Fibroblast of skin of right biceps (primary cell): ENCODE measurements at places on chromosomes 3 and 15.
A peak's percentile ranks its signal among the peaks of the same experiment; 100 is the strongest.

DNA sequence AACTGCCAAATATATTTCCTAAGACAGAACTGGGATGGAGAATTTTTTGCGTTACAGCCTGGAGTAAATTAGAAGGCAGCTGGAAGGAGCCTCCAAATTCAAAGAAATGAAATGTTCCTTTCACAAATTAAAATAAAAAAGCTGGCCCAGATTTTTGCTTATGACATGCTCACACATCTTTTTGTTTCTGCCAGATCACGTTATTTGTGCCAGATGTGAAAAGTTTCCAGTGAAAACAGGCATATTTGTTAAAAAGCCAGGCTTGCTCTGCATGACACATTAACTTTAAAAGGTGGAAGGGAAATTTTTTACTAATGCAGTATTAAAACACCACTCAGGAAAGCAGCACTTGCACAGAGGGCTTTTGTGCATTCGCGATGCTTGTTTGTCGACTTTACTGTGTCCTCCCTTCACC, 23.3 kb upstream of the ACKR4 start:
- DNase-seq = peak; percentile 28

- peak; percentile 63 for DNase-seq
These were observed 35.8 kb downstream of the ABI3BP start for GRCh38 chr3:100957261-100957986.

DNA sequence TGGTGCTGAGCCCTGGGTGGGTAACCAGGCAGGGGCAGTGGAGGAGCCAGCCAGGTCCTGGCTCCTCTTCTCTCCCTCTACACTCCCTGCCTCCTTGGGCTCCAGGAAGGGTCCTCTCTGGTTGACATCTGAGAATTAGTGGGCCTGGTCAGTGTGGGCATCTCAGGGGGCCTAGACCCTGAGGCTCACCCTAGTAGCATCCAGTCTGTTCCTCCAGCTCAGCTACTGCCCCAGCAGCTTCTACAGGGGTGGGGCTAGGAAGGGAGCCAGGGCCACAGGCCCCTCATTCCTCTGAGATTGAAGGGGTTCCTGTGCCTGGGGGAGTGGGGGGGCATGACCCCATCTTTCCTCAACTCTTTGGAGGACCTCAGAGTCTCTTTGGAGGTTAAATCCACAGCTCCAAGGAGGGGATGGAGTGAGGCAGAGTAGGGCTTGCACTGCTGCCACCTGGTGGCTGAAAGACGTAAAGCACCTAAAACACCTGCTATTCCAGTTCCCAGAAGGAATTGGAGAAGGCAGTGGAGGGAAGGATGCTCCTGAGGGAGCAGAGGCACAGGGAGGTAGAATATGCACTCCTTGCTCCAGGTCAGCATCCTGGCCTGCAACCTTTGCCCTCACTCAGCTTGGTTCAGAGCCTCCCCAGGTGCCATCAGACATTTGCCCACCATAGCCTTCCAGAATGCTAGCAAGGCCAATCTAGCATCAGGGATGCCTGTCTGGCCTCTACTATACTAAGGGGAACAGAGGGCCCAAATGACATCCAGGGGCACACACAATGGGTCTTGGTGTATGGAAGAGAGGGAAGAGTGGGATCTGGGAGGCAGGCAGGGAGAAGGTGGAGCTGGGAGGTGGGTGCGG, 25.1 kb downstream of the C3orf18 start:
- DNase-seq = peak; percentile 46

DNA sequence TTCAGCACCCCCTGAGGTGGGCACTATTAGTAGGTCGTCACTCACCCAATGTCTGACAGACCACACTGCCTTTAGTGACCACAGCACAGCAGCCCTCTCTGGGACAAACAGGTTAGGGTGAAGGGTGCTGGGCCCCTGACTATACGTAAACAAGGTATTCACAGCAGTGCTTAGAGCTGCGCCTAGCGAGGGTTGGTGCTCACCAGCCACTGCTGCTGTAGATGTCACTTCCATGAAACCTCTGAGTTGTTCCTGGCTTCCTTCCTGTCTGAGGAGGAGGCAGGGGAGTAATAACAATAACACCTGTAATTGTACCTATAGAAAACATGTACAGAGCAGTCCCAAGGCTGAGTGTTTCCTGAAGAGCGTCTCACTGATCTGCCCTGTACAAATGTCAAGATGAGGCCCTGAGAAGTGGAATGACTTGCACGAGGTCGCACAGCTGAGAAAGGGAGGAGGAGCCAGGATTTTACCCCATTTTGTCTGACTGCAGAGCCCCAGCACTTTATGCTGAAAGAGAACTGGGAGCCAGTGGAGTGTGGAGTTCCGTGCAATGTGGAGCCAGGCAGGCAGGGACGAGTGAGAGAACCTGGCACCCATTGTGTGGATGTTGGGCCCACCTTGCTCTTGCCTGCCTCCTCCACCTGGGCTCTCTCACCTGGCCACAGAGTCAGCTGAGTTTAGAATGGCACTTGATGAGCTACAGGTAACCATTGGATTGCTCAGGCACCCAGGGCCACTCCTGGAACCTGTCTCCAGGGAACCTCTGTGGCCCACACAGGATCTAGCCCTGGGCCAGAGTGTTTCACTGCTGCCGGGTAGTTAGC, 93.8 kb downstream of the DNAJB8 start:
- no peak for DNase-seq

GRCh38 chr15:77470235-77470634, 49.5 kb downstream of the HMG20A start:
- DNase-seq = peak; percentile 22

- no peak for DNase-seq
These were observed 54.5 kb upstream of the C3orf80 start for GRCh38 chr3:160170409-160171370.

DNA sequence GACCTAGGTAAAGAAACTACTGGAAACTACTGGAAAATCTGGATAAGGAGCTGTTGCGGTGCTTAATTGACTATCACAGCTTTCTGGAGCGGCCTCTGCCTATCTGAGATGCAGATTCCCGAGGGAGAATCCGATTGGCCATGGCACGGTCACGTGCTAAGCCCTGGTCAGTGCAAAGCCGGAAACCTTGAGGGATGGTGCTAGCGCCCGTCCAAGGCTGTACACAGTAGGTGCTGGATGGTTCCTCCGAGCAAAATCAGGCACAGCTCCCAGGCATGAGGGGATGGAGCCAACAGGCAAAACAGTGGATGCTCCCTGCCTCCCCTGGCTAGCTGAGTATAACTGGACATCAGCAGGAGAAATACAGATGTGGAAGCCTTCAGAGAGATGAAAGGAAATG, 238.7 kb upstream of the HES1 start:
- no peak for DNase-seq

DNA sequence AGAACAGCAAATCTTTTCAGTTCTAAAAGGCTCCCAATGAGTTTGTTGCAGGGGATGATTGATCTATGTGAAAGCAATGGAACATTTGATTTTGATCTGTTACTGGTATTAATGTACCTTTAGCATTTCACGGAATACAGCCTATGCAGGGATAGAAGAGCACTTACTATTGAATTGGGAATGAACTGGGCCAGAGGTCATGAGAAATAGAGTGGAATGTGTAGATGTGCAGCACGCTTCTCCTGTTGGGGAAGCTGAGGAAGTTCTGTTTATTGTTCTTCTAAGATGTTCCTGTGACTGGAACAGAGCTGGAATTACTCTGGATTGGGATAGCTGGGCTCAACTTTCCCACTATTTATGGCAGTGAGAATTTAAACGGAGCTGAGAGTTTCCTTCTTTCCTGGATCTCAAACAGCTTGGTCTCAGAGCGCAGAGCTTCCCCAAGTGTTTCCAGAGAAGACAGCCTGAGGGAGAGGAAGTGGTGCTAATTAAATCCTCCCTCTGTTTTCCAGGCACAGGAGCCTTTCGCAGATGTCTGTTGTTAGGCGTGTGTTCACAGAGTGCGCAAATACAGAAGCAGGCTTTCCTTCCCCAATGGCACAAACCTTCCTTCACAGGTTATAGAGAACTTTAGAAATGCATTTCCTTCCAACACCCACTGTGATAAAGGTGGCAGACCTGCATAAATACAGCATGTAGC, 32.5 kb downstream of the TPRG1 start:
- peak; percentile 24 for DNase-seq

GRCh38 chr3:106398891-106399600, 530.2 kb upstream of the CBLB start:
- DNase-seq = peak; percentile 61

- DNase-seq = peak; percentile 98
These were observed 40.8 kb downstream of the FOXP1 start for GRCh38 chr3:71542521-71543370.

DNA sequence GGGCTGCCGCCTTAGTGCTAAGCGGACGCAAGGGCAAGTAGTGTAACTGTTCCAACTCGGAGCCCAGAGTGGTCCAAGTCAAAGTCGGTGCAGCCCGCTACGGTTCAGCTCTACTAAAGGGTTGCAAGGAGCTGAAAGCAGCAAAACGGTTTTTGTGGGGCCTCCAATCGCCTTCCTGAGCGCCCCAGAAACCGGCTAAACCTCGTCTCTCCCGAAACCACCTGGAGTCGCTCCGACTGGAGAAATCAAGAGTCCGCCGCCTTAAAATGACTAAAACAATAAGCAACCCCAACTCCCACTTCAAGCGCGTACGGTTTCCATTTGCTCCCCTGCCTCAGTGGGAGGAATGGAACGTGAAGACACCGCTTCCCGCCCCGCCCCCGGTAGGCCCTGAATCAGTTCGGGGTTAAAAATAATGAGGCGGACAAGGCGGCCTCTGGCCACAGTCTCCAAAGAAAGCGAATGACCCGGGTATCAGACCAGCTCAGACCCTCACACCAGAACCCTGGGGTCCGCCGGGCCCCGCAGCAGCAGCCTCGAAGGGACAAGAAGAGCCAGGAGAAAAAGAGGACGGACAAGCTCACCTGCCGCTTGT, 401 bp downstream of the SEC11A start:
- peak; percentile 39 for DNase-seq

- DNase-seq = no peak
These were observed 42.9 kb upstream of the PDE8A start for GRCh38 chr15:84938726-84939125.

- peak; percentile 14 for DNase-seq
These were observed 244.9 kb downstream of the FGF12 start for GRCh38 chr3:192482391-192482790.

GRCh38 chr3:10344147-10344943, 23.4 kb upstream of the SEC13 start:
- DNase-seq = peak; percentile 27
